GM18507 (cell line): ENCODE measurements at places on chromosomes 4 and X.

DNA sequence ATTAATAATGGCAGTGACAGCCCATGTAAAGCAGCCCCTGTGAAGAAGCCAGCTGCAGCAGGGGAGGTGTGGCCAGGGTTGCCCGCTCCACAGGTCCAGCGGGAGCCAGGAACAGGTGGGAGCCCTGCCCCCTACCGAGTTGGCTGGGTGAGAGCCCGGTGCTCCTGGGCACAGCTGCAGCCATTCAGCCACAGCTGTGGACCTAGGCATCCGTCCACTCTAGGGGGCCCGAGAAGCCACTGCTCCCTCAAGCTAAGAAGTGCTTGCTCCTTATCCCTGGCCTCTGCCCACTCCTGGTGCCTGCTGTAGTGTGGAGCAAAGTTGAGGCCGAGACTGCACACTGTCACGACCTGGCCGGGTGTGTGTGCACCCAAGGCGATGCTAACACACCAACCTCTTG is 1469.0 kb downstream of the PCDH7 start:
- no peak for DNase-seq

- no peak for DNase-seq
These were observed 13.4 kb upstream of the TNIP3 start for GRCh38 chr4:121177246-121178137.

DNA sequence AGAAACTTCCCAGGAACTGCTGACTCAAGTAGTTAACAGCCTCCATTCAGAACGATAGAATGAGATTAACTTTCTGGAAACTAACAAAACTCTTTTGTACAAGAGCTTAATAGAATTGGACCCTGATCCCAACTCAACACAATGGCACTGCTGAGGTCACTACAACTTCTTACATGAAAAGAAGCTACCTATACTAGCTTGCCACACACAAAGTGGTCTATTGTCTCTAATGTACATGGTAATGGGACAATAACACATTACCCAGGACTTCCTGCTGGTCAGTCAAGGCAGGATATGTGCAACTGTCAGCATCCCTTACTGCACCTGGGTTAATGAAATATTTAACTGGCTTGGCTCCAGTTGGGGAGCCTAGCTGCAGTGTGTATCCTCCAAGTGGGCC is 56.2 kb downstream of the BRCC3 start:
- no peak for DNase-seq

GRCh38 chr4:119136546-119136945 is 914 bp downstream of the MYOZ2 start:
- no peak for DNase-seq

DNA sequence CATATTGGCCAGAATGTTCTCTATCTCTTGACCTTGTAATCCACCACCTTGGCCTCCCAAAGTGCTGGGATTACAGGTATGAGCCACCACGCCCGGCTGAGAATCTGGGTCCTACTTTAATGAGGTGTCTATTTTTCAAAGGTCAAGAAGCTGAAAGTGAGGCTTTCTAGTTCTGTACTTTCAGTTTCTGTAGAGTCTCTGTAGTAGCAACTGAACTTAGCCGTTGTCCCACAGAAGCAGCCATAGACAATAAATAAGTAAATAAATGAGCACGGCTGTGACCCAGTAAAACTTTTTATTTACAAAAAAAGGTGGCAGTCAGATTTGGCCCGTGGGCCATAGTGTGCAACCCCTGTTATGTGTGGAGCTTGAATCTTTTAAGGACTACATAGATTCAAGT is 92.0 kb downstream of the FNIP2 start:
- DNase-seq: no peak

DNA sequence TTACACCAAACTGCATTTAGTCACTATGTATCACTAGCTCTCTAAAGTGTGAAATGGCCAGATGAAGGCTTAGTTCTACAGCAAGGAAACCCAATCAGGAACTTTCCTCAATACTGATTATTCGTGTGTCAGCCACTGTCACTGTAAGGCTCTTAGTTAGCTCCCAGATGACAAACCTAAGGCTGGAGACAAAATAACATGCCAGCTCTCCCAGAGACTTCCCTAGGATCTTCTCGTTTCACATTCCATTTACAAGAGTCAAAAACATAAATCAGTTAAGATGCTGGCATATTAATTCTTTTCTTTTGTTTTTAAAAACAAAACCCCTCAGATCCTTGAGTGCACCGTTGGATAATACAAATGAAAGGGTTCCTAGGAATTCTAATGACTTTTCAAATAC is 88.2 kb upstream of the TFDP3 start:
- DNase-seq: no peak
